ENCODE measurements at places on chromosomes 7 and 10. TPM values are rescaled to one million over a fixed set of nuclear protein-coding genes. Genes with fewer than 3 reads are reported as not detected.

DNA sequence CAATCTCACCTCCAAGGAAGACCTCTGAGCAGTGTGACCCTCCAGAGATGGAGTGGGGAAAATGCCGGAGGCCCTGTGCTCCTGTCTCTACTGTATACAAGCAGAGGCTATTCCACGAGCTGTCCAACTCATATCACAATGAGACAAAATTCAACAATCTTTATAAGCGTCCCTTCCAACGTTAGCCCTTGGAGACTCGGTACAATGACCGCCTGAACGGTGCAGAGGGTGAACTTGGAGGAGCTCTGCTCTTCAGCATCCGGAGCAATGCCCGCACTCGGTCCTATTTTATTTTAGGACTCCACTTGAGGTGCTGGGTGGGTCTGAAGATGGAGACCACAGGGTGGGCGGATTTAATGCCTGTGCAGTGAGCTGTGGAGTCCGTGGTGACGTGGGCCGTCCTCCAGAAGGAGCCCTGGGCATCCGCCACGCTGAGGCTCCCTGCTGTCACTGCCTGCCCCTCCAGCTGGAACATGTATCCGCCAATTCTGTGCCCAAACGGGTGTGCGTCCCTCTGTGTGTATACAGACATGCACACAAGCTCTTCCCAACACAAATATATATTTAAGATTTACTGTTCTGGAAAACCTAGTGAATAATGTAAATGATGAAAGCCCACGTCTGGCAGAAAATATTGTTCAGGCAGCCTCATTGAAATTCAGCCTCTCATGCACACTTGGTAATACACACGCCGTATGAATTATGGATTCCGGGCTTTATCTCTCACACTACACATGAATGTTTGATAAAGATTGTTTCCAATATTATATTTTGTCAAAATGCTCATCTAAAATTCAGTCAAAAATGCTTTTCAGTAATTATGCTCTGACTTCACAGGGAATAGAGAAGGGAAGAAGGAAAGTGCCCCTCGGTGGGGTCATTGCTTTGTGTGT is 239.9 kb upstream of the ZMIZ1 start:
- H3K4me3 ChIP-seq, result no peak overlapping the region
- H3K27me3 ChIP-seq, result no peaks in the 10 kb centered on the region
- no peaks in the 10 kb centered on the region for H3K4me1 ChIP-seq

GRCh38 chr7:42869131-42870020 is 42.5 kb downstream of the C7orf25 start:
- H3K4me1 ChIP-seq, result no peaks in the 10 kb centered on the region
- DNase-seq, result no peak
- H3K27ac ChIP-seq, result no peak overlapping the region
- H3K36me3 ChIP-seq, result no peaks in the 10 kb centered on the region
- H3K4me3 ChIP-seq, result no peak overlapping the region

GRCh38 chr7:124679586-124680225 is 85.9 kb downstream of the GPR37 start:
- H3K36me3 ChIP-seq, result no peaks in the 10 kb centered on the region
- no peak for DNase-seq
- H3K4me3 ChIP-seq, result no peak overlapping the region

DNA sequence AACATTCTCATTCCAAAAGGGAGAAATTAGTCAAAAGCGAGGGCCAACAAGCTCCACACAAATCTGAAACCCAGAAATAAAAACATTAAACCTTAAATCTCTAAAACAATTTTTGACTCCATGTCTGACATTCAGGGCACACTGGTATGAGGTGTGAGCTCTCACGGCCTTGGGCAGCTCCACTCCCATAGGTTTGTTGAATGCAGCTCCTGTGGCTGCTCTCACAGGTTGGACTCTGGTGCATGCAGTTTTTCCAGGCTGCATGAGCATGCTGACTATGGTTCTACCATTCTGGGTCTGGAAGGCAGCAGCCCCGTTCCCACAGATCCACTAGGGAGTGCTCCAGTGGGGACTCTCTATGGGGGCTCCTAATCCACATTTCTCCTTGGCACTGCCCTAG is 887.1 kb upstream of the GHITM start:
- DNase-seq, result no peak
- no peaks in the 10 kb centered on the region for H3K27me3 ChIP-seq
- H3K27ac ChIP-seq, result no peak overlapping the region

DNA sequence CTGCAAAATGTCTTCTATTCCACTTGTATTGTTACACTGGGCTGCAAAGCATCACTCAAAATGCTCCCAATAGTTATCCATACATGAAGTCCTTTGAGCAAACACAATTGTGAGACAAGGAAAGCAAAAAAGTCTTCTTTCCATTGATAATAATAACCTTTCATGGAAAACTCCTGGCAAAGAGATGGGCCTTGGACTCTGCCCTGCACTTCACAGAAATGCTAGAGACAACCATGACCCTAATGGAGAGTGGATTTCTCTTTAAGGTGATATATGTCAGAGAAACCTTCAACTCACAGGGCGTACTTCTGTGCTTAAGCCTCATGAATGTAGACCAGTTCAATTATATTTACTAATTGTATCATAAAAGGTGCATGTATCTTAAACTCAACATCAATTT is 19.4 kb downstream of the SLC26A3 start:
- no peak overlapping the region for H3K27ac ChIP-seq
- DNase-seq, result no peak
- no peaks in the 10 kb centered on the region for H3K4me1 ChIP-seq
- no peaks in the 10 kb centered on the region for H3K36me3 ChIP-seq
- no peak overlapping the region for H3K4me3 ChIP-seq
- H3K27me3 ChIP-seq, result no peaks in the 10 kb centered on the region

DNA sequence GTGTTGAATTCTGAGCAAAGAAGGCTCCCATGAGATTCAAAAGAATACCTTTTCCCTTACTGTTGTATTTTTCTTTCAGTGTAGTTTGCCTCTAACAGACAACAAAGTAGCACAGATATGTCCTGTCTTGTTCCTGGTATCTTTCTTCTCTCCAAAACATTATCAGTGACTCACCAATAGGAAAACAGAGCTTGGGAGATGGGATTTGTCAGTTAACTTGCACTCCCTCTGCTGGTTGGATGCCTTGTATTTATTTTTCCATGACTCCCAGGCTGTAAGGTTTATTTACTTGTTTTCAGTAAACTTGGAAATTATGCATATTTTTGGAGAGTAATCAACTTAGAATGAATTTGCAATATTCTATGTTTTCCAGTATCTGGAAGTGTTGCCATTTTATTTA is 129.7 kb downstream of the SAMD9 start:
- no peak overlapping the region for H3K4me3 ChIP-seq
- H3K27me3 ChIP-seq, result no peaks in the 10 kb centered on the region
- DNase-seq, result no peak
- no peak overlapping the region for H3K27ac ChIP-seq
- no peaks in the 10 kb centered on the region for H3K4me1 ChIP-seq

DNA sequence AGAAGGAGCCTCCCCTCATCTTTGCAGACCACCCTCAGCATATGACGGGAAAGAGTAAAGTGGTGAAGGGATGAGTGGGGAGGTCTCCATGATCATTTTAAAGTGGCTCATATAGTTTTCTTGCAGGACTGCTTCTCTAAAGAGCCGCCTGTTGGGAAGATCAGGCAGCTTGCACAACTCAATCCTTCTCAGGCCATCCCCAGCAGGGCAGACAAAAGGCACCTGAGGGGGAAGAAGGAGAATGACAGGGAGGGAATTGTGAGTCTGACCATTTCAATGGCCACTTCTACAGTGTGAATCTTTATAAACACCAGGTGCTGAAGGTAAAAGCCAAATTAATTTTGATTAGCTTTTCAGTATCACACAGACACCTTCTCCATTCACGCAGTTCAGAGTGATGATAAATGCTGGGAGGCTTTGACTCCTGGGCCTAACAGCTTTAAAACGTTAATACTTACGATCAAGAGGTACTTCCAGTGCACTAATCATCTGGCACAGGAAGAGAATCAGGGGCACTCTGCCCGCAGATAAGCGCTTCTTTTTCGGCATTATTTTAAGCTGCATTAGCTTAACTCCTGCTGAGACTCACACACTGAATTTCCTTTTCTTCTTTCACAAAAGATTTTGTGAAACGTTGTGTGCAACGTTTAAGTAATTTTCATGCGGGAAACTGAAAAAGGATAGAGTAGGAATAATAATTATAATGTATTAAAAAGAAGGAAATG is 109.5 kb upstream of the LAMB4 start:
- H3K4me3 ChIP-seq, result no peak overlapping the region
- no peaks in the 10 kb centered on the region for H3K27me3 ChIP-seq
- H3K27ac ChIP-seq, result no peak overlapping the region
- no peaks in the 10 kb centered on the region for H3K4me1 ChIP-seq
- no peak for DNase-seq

DNA sequence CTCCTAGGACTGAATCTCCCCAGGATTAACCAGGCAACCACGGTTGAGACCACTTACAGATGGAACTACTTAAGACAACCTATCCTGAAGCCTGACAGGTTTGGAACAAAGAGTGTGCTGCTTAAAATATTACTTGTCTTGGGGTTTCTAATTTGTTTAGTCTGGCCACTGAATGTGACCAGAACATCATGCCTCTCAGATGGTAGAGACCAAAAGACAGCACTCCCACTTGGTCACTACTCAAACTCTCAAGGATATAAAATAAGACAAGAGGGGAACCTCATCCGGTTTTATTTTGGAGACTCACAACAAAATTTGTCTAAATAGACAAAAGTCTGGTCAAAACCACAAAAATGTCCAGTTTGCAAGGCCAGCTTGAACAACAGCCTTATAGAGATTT is 15.3 kb downstream of the MRPL32 start:
- H3K27ac ChIP-seq, result no peak overlapping the region
- no peaks in the 10 kb centered on the region for H3K36me3 ChIP-seq
- no peaks in the 10 kb centered on the region for H3K27me3 ChIP-seq
- no peak overlapping the region for H3K4me3 ChIP-seq
- no peaks in the 10 kb centered on the region for H3K4me1 ChIP-seq

ZNF503 gene
- total RNA-seq, result 117 TPM

ZNF425 gene
- total RNA-seq, result 3.8 TPM

SPDYE9 gene
- total RNA-seq, result not detected

WIPF3 gene
- total RNA-seq, result 84.8 TPM

Data from ovary (tissue), 10 donors.